ENCODE measurements at places on chromosomes 5 and 9. TPM values are rescaled to one million over a fixed set of nuclear protein-coding genes. Genes with fewer than 3 reads are reported as not detected.

DNA sequence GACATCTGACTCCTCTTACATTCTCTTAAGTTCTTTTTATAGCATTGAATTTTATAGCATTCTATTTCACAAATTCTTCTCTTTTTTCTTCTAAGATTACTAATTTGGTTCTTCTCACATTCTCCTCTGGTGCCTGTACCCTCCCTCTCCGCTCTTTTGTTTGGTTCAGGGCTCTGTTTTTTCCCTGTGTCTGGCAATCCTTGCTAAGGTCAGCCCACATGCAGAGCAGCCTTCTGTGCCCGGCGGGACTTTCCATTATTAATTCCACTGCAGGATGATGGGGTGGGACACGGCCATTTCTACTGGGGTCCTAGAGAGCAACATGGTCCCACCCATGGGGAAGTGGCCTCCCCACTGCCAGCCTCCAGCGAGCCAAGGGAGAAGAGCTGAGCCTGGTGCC lies 9.8 kb upstream of the TRAF2 start:
- DNase-seq, result no peak

- DNase-seq, result no peak
Observed at GRCh38 chr9:10050016-10050415, 562.8 kb downstream of the PTPRD start.

DNA sequence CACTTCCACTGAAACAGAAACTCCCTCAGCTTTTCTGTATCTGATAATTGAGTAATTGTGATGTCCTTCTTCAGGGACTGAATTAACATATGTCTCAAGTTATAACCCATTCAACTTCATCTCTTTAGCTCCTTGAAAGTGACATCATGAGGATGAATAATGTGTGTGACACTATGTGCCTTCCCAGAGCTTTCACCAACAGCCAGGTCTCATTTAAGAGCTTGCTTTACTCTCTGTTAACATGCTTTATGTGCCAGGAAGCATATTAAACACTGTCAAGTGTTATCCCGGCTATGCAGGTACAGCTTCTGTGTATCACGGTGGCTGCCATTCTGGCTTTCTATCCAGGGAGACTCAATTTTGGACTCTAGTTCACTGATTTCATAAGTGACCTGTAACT lies 799.9 kb downstream of the CDH12 start:
- no peak for DNase-seq

DNA sequence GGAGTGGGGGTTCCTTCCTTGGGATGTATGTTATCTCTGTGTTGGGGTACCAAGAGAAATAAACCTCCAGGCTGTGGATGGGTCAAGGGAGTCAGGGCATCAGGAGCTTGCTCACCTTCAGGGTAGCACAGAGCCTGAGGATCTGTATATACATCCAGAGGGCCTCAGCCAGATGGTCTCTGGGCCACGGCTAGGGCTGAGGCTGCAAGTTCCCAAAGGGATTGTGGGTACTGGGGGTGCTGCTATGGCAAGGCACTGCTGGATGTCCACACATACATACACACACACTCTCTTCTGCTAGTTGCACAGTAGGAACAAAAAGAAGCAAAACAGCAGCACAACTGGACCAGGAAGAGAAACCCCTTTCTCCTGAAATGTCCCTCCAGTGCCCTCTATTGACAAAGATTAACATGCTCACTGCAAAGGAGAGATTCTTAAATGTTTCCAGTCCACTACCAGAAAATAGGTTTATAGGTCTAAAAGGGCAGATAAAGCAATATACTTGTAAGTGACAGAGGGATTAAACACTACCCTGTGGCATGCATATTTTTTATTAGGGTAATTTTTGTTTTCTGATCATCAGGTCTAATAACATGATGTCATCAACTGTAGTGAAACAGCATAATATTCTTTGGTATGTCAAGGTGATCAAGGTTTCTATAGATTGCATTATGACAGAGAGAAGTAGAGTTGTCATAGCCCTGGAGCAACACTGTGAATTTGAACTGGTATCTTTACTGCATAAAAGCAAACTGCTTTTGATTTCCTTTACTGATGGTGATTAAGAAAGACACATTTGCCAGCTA lies 56.3 kb upstream of the KCNN2 start:
- DNase-seq, result no peak

GRCh38 chr5:177496727-177497291 lies 595 bp downstream of the PDLIM7 start:
- peak; percentile 86 for DNase-seq

GRCh38 chr5:73189871-73190376 lies 16.9 kb downstream of the TMEM174 start:
- peak; percentile 36 for DNase-seq

DNA sequence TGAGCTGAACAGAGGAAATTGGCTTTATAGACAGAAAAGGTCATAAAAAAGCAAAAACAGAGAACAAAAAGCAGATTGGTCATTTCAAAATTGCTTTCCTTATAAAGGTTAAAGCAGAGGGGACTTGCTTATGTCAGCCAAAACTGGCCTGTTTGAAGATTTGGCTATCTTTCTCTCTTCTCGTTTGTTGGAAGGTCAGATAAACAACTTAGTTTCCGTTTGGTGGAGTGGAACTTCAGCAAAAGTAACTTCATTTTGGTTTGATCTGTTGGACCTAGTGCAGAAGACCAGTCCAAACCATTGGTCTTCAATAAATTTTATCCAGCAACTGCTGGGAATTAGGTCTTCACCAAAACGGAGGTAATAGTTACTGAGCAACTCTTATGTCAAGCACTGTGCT lies 45.1 kb upstream of the HMGCS1 start:
- no peak for DNase-seq

DNA sequence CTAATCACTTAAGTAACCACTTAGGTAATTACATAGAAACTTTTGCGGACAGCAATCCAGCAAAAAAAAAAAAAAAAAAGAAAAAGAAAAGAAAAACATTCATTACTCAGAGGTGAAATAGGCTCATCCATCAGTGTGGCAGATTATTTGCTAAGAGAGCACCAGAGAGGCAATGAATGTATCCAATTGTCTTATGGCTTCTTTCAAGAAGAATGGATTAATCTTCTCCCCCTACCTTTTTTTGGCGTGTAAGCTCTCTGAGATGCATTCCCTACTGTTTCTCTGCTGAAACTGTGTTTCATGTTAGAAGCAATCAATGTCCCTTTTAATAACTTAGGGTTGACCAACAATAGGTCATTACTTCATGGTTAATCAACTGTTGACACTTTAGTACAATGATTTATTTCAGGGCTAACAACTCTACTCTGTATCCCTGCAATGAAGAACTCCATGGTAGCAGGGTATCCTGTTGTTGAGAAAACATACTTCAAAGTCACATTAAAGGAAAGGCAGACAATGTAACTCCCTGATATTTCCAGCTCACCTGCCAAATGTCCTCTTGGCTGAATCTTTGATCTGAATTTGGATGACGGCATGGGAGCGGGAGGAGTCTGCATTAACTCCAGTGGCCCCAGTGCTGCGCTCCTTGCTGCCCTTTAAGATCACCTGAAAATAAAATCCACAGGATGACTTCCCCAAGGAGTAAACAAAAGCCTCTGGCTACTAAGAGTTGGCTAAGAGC lies 57.6 kb downstream of the KIF24 start:
- DNase-seq, result peak; percentile 45

GRCh38 chr9:83598487-83598886 lies 24.5 kb upstream of the IDNK start:
- DNase-seq, result no peak

GRCh38 chr5:39376293-39376714 lies 12.0 kb upstream of the C9 start:
- peak; percentile 63 for DNase-seq

CAMK2A gene
- 88.4 TPM for polyA plus RNA-seq

GPR21 gene
- polyA plus RNA-seq, result 0.14 TPM

GMCL2 gene
- polyA plus RNA-seq, result not detected

ARSI gene
- 5.2 TPM for polyA plus RNA-seq

FBP1 gene
- not detected for polyA plus RNA-seq

CFAP90 gene
- polyA plus RNA-seq, result 0.32 TPM

ISL1 gene
- polyA plus RNA-seq, result 0.26 TPM

REEP2 gene
- 19.5 TPM for polyA plus RNA-seq

GABRB2 gene
- polyA plus RNA-seq, result 2.0 TPM
